T-helper 9 cell (primary cell): ENCODE measurements at places on chromosomes 13 and 19.

GRCh38 chr19:58022283-58022660 lies 11.6 kb upstream of the ZSCAN1 start:
- DNase-seq = no peak

GRCh38 chr13:76016799-76017400 lies 380.8 kb downstream of the LMO7 start:
- no peak for DNase-seq

DNA sequence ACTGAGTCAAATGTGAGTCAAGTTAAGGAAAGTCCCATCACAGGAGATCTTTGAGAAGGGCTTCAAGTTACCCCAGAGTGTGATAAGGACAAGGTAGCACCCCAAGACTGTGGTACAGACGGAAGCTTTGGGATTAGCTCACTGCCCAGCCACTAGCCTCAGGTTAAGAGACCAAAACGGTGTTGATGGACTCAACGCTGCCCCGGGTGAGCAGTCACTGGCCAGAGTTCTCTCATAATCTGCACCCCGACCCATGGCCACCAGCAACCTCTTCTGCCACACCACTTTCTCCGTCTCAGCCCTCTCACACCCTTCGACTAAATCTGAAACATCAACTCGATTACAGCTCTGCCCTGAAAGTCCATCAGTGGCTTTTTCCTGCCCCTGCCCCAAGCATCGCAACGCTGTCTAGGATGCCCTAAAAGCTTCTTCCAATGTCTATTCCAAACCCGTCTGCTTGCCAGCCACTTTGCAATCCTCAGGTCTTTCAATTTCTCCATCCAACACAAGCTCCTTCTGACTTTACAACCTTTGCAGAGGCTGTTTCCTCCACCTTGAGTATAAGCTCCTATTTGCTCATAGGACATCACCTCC lies 5.6 kb downstream of the HNRNPL start:
- no peak for DNase-seq

GRCh38 chr19:2665103-2665502 lies 37.4 kb downstream of the GNG7 start:
- no peak for DNase-seq

DNA sequence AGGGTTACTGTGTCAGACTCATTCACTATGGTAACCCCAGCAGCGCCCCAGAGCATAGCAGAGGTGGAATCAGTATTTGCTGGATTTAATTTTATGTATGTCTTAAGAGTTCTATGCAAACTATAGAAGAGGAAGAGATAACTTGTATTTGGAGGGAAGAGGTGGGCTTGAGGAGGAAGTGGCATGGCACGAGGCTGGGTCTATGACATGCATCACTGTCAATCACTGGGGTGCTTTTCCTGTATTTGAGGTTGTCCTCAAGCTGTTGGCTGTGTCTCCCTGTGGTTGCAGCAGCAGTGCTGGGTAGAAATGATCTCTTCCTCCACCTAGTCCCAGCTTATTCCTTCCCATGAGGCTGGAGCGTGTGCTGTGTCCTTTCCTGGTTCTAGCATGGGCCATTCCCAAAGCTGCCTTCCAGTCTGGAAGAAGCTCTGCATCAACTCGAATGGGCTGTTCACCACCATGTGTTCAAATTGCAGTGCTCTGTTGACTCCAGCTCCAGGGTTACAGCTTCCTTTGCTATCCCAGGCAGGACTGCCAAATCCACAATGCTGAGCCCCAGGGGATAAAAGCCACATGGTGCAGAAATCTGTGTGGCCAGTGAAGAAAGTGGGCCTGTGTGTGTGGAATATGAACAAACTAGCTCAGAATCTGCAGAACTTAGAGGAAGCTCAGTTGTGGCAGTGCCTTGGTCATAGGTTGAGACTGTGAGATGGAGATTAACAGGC lies 73.1 kb upstream of the MTIF3 start:
- DNase-seq = no peak

DNA sequence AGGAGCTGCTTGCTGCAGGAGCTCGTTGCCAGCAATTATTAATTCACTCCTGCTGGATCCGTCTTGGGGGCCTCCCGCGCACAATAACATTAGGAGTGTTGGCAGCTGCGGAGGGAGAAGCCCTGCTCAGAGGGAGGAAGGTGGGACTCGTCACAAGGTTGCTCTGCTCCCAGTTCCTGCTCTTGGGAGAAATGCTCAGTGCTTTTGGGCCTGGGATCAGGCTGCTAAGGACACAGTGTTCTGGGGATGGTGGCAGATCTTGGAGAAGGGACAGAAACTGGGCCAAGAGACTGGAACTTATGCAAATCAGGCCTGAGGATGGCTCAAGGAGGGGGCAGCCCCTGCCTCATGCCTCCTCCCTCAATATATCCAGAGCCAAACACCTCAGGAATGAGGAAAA lies 78.9 kb upstream of the OLFM4 start:
- no peak for DNase-seq

- no peak for DNase-seq
Observed at GRCh38 chr19:2793126-2793525, 7.8 kb downstream of the THOP1 start.

DNA sequence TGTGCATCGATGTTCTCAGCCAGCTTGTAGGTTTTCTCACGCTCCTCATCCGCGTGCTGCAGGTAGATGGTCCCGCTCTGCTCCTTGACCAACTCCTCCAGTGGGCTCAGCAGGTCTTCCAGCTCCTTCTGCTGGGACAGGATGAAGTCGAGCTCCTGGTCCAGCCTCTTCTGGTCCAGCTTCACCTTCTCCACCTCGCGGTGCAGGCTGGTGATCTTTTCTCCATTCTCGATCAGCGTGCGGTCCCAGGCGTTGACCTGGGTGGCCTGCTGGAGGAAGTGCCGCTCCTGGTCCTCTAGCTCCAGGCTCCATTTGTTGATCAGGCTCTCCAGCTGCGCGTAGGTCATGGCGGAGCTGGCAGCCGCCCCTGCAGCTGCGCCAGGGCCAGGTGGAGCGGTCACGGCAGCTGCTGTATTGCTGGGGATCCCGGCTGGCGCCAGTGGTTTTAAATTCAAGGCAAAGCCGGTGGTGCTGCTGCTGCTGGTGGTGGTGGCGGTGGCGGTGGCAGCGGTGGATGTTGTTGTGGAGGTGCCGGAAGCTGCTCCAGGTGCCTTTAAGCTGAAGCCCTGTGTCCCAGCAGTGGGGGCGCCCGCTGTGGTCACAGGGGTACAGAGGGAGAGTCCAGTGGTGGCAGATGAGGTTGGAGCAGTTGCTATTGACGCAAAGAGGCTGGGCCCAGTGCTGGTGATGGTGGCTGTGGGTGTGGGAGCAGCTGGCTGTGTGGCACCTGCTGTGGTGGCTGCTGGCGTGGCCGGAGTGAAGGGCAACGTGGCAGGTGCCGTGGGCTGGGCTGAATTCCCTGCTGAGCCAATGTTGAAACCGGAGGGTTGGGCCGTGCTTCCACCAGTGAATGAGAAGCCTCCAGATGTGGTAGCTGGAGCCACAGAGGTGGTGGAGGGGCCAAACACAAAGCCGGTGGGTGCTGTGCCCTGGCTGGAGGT lies 12.1 kb upstream of the IL4I1 start:
- no peak for DNase-seq

DNA sequence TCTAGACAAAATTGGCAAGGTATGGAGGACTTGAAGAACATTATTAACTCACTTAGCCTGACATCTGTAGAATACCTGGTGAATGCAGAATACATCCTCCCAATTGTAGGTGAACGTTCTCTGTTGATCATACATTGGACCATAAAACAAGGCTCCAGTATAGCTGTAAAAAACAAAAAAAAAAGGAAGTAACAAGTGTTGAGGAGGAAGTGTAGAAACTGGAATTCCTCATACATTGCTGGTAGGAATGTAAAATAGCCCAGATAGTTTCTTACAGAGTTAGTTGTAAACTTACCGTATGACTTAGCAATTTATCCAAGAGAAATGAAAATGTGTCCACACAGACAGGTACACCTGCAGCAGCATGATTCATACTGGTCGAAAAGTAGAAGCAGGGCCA lies 44.8 kb downstream of the TSSK6 start:
- no peak for DNase-seq

- no peak for DNase-seq
Observed at GRCh38 chr19:49180659-49181058, 23.1 kb downstream of the TRPM4 start.

DNA sequence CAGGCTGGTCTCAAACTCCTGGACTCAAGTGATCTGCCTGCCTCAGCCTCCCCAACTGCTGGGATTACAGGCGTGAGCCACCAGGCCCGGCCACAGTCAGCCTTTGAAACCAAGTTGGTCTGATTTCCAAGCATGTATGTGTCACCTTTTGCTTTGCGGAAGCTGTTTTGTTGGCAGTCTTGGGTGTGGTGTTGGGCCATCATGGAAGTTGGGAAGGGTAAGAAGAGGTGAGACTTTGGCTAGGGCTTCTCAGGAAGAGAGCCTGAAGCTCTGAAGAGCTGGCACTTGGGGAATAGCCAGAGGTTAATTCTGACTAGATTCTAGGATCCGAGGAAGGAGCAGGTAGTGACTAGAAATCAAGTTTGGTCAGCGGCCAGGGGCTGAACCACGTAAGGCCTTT lies 2.8 kb downstream of the RSPH6A start:
- no peak for DNase-seq

DNA sequence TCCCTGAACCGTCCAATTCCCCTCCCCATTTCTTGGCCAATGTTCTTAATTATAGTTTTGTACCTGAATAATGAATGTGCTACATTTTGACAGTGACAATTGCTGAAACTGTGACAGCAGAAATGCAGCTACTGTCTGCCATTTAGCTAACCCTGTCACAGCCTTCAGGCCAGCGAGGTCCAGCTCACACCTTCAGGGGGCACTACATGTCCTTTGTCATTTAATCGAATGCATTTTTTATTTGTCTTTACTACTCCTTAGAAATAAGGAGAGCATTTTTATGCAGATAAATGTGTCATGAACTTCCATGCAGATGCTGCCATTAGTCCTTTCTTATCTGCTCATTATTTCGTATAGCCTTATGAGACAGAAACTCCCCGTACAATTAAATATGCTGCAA lies 159.9 kb downstream of the MZT1 start:
- no peak for DNase-seq

GRCh38 chr13:110944121-110944967 lies 29.5 kb upstream of the ANKRD10 start:
- no peak for DNase-seq

- no peak for DNase-seq
Observed at GRCh38 chr13:52780611-52781010, 41.0 kb upstream of the CNMD start.

DNA sequence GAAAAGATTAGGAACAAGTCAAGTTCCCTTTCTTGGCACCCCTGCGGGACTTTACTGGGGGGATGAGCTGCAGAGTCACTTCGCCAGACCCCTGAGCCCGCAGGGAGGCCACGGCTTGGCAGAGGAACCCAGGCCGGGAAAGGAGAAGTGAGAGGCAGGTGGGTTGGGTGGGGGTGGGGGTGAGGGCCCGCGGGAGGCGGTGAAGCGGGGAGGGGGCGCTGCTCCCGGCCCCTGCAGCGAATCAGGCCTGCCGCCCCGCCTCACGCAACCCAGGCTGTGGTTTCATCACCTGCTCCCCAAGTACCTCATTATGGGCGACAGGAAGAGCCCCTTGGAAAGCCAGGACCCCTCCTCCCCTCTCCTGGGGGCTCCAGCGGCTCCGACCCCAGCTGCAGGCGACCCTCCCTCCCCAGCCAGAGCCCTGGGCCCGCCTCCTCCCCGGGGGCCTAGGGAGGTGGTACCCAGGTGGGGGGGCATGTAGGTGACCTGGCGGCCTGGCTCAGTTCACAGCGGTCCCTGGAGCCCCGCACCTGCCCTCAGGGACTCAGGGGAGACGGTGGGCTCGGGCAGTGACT lies 9.5 kb downstream of the MEF2B start:
- no peak for DNase-seq

GRCh38 chr13:24207841-24208667 lies 47.5 kb downstream of the SPATA13 start:
- no peak for DNase-seq

DNA sequence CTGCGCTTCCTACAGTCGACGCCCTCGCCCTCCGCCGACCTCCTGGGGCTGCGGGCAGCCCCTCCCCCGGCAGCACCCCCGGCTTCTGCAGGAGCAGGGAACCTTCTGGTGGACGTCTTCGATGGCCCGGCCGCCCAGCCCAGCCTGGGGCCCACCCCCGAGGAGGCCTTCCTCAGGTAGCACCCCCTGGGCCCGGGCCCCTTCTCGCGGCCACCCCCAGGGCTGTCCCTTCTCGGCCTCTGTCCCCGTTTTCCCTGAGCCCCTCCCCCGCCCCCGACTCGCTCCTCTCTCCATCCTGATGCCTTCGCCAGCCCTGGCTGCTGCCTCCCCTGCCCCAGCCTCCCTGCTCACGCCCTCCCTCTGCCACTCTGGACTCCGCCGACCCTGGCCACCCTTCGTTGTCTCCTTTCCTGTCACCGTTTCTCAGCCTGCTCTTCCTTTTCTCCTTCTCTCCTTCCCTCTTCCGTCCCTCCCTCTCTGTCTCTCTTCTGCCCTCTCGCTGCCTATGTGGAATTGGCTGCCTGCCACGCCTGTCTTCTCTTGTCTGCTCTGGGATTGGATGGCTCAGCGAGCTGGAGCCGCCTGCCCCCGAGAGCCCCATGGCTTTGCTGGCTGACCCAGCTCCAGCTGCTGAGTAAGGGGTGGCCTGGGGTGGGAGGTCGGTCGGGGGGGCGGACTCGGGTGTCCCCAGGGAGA lies 11.0 kb downstream of the FUZ start:
- DNase-seq = no peak

DNA sequence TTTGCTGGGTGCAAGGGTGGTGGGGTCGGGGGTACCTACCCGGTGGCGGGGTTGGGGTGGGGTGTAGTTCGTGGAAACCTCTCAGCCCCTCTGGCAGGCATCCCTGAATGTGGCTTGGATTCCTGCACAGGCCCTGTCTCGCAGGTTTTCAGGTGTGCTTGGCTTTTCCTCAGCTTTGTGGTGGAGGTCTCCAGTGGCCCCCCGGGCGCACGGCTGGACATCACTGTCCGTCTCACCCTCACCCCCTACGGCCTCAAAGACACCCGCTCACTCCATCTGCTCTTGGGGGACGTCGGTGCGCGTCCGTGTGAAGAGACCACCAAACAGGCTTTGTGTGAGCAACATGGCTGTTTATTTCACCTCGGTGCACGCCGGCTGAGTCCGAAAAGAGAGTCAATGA lies 44.3 kb downstream of the ZNF146 start:
- no peak for DNase-seq

DNA sequence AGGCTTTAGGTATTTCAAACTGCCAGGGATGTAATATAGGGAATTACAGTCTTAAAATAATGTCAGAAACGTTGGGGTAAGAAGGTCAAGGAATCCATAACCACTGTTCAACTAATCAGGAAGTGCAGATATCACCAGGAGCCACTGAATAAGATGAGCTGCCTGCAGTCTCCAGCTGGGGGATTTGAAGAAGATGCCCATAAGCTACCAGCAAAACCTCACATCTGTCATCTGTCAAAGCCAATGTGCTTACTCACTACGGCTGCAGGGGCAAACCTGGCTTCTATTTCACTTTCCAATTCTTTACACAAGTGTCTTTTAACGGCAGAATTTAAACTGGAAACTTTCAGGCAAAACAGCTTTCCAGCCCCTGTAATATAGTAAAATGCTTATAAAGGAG lies 1410.1 kb upstream of the ATXN8OS start:
- no peak for DNase-seq

GRCh38 chr19:55484593-55485438 lies at the start of gene NAT14:
TSS of gene NAT14 (plus strand) at chr19:55485188. CDS start at chr19:55485709, 521 bp downstream.
- peak; percentile 59 for DNase-seq
